ENCODE measurements at places on chromosomes 2 and 18.

DNA sequence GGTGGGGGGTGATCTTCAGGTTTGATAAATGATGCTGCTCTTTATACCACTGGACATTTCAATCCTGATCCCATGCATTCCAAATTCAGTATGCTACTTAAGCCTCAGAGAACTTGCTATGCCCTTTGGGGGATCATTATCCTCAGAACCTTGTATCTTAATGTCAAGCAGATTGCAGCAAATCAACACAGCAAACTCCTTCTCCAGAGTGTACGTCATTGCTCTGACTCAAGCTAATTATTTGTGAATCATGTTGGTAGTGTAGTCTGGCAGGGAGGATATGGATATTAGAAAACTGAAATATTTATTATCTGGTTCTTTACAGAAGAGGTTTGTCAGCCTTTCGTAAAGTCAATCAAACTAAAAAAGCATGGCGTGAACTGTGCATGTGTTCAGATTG lies 562.5 kb upstream of the FAM98A start:
- DNase-seq, result no peak

DNA sequence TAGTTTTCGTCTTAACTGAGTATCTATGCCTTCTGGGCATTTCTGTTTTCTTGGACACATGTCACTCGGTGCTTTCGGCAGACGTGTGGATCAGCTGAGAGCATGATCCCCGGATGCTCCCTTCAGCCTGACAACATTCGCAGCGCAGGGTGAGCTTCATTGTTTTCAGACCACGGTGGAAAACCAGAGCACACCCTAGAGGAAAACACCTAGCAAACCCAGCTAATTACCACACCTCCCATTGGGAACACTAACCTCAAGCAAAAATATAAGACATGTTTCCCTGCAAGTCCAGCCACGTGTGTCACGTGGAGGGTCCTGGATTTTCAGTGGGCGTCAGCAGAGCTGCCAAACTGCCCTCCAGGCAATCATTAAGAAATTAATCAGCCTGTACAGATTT lies 31.0 kb downstream of the ANKRD29 start:
- no peak for DNase-seq

GRCh38 chr2:240991378-240992263 lies 6.8 kb upstream of the SNED1 start:
- no peak for DNase-seq

DNA sequence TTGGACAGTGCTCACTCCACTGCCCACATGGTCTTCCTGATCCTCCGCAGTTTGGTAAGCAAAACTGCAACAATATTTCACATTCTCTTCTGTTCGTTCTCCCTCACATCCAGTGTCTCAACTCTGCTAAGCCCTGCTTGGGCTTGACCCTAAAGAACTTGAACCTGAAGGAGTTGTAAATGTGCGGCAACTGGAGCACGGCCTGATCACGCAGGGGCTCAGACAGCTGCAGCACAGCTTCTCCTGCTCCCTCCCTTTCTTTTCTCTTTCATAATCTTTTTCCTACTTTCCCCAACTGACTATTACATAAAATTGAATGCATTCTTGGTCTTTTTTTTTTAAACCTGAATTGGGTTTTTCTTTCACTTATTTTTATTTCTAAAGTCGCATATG lies 10.2 kb downstream of the CYRIA start:
- no peak for DNase-seq
